ENCODE measurements at places on chromosomes 13 and 19.

GRCh38 chr13:95275322-95276036, 25.8 kb downstream of the ABCC4 start:
- DNase-seq: no peak

DNA sequence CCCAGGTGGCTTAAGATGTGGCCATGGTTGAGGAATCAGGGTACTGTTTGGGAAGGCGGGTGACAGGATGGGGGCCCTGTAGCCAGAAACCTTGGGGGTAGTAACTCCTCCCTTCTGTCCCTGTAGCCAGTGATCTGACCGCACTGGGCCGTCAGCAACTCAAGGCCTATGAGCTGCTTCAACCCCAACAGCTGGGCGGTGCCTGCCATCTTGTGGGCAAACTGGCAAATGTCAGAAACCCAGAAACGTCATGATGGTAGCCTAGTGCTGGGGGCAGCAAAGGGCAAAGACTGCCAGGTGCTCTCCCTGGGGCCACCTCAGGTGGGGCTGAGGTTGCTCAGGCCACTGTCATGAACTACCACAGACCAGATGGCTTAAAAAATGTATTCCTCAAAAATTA, 3.5 kb downstream of the COPE start:
- peak; percentile 53 for DNase-seq

- no peak for DNase-seq
Measured at GRCh38 chr13:111034811-111035210, 80.3 kb upstream of the ARHGEF7 start.

DNA sequence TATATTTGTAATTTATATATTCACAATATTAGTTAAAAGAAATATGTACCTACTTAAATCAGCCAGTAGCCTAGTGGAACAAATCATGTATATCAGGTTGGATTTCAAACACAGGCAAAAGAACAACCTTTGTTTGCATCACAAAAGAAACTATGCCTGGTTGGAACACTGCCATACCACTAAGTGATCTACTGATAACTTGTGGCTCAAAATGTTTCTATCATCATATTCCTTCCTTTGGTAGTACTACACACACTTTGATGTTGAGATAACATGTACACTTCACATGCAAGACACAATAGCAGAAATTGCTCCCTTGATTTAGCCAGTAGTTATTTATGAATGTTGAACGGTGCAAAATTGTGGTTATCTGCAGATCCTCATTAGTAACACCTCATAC, 146.0 kb upstream of the GPC6 start:
- DNase-seq: no peak

DNA sequence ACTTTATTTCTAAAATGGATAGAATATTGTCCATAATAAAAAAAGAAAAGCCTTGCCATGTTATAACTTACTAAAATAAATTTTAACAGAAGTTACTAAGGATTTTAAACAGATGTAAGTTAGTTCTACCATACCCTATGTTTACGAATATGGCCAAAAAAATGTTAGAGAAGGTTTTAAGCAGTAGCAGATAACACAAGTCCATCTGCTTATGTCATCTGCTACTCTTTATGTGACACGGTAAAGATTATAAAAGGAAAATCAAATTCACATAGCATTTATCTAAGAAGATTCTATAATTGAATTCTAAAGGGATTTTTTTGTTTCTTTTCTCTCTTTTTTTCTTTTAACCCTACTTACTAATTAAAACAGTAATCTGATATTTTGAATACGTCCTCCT, 114.2 kb upstream of the MIR17HG start:
- no peak for DNase-seq

DNA sequence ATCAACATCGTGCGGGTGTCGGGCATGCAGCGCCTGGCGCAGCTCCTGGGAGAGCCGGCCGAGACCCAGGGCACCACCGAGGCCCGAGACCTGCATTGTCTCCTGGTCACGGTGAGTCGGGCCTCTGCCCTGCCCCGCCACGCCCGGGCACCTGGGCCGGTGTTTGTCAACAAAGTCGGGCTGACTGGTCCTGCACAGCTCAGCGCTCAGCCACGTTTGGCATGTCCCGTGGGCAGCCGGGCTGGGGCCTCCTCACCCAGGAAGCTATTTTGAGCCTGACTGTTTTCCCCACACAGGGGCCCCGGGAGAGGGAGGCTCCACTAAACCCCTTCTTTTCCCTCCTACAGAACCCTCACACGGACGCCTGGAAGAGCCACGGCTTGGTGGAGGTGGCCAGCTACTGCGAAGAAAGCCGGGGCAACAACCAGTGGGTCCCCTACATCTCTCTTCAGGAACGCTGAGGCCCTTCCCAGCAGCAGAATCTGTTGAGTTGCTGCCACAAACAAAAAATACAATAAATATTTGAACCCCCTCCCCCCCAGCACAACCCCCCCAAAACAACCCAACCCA, 1.3 kb downstream of the GADD45B start:
- peak; percentile 63 for DNase-seq

GRCh38 chr13:32911506-32911905, 104.7 kb upstream of the KL start:
- no peak for DNase-seq

DNA sequence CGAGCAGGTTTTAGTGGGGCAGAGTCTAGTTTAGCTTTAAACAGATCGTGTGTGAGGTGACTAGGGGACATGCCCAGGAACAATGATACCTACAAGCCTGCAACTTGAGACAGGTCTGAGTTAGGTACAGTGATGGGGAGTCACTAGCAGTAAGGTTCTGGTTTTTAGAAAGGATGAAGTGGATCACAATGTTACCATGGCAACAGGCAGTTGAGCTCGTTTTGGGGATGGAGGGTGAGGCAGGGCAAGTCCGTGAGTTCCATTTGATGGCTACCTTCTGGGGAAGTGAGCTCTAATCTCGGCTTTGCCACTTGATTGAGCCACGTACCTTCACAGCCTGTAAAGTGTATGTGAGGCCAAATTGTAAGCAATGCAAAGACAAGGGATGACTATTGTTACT, 76.0 kb upstream of the GTF3A start:
- no peak for DNase-seq

DNA sequence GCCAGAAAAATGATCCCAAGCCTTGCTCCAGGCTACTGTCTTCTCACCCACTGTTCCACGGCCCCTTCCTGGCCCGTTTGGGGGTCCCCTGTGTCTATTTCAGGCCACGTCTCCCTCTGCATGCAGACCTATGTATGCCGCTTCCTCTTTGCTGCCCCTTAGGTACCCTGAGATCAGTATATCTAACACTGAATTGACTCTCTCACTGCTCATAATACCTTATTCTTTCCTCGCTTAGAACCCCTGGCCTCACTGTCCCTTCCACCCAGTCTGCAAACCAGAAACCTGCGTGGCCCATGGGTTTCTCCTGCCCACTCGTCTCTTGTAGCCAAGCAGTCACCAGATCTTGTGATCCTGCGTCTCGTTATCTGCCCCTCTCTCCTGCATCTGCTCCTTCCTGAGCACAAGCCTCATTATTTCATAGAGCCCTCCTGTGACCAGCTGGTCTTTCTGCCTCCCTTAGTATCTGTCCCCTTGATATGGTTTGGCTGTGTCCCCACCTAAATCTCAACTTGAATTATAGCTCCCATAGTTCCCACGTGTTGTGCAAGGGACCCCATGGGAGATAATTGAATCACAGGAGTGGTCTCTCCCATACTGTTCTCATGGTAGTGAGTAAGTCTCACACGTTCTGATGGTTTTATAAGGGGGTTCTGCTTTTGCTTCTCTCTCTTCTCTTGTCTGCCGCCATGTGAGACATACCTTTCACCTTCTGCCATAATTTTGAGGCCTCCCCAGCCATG, 109.0 kb upstream of the RNF113B start:
- no peak for DNase-seq

- peak; percentile 49 for DNase-seq
Measured at GRCh38 chr13:43786766-43787517, at the start of gene ENOX1. ENOX1 (minus strand) TSS chr13:43786972.

- no peak for DNase-seq
Measured at GRCh38 chr19:33471111-33471996, 50.2 kb downstream of the PEPD start.

DNA sequence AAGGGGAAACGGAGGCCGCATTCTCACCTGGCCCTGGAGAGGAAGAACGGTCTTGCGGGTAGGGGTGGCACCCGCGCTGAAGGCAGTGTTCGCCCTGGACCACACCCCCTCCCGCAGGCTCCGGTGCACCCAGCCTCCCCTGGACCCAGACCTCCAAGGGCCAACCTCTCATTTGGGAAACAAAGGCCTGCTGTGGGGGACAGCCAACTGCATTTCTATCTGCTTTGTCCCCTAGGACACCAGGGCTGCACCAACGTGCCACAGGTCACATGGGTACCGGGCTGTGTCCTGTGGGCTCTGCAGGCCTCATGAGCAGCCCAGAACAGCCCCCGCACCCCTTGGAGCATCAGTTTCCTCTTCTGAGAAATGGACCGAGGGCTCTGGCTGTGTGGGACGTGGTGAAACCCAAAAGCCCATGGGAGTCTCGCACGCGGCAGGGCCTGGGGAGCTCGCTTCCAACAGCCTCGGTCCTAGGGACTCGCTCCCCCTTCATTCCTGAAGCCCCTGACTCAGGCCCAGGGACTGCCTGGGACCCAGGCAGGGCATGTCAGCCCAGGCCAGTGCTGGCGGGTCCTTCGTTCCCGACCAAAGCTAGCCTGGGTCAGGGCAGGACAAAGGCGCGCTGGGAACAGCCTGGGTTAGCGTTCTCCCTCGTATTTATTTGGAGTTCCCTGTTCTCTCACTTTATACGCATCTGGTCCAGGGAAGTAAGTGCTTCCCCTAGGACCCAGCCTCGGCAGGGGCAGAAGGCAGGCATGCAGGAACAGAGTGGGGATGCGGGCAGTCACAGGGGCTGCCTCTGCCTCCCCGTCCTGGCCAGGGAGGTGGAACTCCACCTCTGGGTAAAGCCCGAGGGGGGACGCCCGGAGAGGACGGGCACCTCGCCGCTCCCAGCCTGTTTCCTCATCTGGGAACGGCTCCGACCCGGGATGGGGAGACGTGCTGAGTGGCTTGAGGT, 4.6 kb downstream of the TCF3 start:
- DNase-seq: no peak

- no peak for DNase-seq
Measured at GRCh38 chr13:79529817-79530216, 48.9 kb downstream of the NDFIP2 start.

- peak; percentile 46 for DNase-seq
Measured at GRCh38 chr19:3061182-3062161, 823 bp downstream of the TLE5 start.

DNA sequence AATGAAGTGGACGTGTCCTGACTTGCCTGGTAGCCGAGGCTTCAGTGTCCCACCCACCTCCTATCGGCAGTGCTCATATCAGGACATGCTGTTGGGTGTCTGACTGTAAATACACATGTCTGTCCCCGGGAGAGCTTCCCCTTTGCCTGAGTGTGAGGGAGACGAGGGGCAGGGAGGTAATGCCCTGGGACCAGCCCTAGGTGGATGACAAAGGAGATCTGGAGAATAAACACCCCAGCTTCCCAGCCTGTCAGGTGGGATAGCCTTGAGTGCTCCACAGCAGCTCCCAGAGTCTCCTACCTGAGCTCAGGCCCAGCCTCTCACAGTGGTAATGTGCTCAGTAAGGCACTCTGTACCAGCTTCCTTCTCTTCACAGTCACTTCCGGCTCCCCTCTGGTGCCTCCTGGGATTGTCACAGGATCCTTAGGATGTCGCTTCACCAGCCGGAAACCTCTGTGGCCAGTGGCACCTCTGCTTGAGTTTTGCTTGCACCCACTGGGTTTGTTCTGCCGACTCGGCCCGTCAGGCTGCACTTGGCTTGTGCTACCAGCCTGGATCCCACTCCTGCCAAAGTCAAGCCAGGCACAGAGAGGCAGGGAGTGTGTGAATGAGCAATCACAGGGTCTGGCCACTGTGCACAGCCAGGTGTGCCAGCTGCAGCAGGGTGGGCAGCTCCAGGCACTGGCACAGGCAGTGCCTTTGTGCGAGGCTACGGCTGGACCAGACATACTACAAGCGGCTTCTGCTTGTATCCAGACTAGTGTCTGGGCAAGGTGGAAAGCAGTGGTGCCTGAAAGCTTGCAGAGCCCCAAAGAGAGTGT, 54.4 kb upstream of the RGCC start:
- no peak for DNase-seq

- DNase-seq: no peak
Measured at GRCh38 chr13:39892721-39893685, 237.5 kb downstream of the COG6 start.

DNA sequence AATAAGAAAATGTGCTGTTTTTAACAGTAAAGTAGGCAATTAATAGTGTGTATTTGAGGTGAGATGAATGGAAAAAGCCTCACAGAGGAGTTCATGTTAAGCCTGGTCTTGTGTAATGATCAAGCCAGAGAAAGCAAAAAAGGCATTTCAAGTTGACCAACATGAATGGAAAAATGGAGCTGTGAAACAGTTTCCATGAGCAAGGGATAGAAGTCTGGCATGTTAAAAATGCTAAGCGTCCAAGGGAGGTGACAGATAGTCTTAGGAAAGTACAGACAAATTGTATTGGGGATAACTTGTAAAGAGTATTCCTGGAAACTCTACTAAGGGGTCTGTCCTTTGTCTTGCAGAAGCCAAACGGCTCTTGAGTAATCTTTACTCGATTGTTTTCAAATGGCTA, 506.8 kb upstream of the ATXN8OS start:
- no peak for DNase-seq

DNA sequence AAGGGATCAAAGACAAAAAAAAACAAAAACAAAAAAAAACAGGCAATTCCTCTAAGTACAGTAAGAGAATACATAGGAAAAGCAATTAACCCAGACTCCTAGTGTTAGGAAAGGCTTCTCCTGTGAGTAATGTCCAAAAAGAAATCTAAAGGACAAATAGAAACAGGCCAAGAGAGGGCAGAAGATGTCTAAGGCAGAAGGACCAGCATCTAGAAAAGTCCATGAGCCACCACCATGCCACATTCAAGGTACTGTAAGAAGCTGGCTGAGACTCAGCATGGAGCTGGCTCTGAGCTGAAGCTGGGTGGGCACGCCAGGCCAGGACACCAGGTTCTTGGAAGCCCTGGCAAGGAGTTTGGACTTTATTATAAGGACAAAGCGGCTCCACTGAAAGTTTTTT, 118.1 kb upstream of the FRY start:
- no peak for DNase-seq

DNA sequence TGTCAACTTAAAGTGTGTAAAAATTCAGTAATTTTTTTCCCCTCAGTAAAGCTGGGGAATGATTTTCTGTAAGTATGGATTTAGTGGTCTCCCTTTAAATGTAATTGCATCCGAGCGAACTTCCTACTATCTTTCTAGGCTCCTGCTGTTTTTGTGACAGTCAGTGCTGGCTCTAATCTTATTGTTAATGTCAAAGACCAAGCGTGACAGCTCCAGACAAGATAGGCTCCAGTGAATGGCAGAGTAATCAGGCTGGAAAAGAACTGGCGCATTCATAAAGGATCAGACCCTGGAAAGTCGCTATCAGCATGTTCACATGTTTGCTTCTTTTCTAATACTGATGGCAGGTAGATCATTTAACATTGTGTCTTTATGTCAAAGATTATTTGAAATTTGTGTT, 908.0 kb upstream of the ATXN8OS start:
- DNase-seq: no peak

GRCh38 chr13:27404680-27405079, 19.7 kb upstream of the GTF3A start:
- no peak for DNase-seq

- no peak for DNase-seq
Measured at GRCh38 chr19:46202872-46203860, 26.4 kb upstream of the IGFL1 start.

GRCh38 chr13:48446464-48446863, 33.6 kb upstream of the LPAR6 start:
- no peak for DNase-seq
